ENCODE measurements at places on chromosomes 4 and X. TPM values are rescaled to one million over a fixed set of nuclear protein-coding genes. Genes with fewer than 3 reads are reported as not detected.

DNA sequence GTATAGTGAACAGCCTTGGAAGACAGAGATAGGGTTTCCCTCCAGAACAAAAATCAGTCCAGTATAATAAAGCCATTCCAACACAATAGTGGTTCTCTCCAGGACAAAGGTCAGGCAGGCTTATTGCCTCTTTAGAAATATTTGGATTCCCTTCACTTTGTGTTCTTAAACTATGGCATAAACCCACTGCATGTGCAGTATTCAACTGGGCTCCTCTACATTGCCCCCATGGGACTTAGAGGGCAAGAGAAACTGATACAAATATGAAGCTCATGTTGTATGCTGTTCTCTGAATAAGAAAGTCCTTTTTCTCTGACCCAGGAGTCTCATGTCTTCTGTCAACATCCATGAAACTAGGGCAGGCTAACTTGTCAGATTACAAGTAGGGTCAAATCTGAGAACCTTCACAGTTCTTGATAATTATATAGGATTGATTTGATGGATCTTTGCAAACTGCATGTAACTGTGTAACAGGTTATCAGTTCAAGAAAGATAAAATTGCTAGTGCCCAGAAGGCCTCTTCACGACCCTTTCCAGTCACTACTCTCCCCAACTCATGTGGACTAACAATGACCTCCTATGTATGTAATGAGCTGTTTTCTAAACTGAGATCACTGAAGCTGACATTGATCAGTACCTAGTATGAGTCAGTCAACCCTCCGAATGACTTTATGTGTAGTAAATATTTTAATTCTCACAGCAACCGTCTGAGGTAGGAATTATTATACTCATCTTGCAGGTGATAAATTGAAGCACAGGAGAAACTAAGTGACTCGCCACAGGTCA, 31.9 kb upstream of the FAM9C start:
- H3K4me1 ChIP-seq, result peaks cover 37% of the 10 kb centered on the region
- peak overlapping the region; percentile 39 for H3K27ac ChIP-seq
- H3K36me3 ChIP-seq, result peaks cover 13% of the 10 kb centered on the region
- no peak overlapping the region for H3K4me3 ChIP-seq

DNA sequence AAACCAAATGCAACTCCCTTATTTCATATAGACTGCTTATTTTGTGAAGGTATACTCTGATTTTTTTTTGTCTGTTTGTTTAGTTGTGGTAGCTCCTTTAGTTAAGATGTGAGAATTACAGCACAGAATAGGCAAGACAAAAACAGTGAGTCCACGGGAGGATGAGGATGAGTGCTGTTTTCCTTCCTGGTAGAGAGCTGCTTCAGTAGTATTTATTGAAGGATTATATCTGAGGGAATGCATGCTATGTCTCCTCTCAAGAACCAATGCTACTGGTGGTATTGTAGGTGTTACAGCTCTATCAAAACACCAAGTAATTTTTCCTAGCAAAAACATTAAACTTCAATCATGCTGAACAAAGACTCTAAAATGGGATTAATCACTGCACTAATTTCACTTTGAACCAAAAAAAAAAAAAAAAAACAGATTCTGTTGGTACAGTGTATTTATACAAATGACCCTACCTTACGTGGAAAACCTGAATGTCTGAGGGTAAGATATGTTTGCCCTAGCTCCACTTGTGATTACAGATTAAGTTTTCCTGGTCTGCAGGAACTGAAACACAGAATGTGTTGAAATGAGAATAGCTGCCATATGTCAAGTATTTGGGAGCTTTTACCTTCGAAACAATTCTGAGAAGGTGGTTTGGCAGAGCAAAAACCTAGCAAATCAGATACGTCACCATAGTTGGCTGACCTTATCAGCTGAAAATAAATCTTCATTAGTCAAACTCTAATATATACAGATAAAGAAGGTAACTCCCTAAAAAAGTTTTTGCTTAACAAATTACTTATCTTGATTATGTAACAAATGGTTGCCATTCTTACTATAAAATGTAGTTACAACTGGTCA, 40.3 kb downstream of the PPP3CA start:
- H3K4me3 ChIP-seq, result peak overlapping the region; percentile 34
- DNase-seq, result no peak
- peaks cover 13% of the 10 kb centered on the region for H3K4me1 ChIP-seq
- H3K27ac ChIP-seq, result peak overlapping the region; percentile 63

- DNase-seq, result no peak
Observed at GRCh38 chr4:158590306-158590705, 68.6 kb downstream of the RXFP1 start.

DNA sequence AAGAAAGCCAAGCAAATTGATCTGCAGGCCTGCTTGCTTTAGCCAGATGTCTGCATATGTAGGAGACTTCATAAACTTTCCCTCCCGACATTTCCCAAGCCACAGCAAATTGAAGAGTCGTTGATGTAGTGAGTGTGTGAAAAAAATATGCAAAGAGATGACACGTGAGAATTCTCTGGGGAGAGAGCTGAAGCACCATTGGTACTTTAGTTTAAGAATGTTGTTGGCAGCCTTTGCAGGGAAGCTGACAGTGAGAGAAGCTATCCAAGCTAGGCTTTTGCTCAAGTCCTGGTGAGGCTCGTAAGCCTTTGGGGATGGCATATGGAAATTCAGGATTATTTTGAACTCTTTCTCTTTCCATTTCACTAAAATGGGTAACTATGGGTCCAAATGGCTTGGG, 87.5 kb downstream of the GLRA2 start:
- H3K27ac ChIP-seq, result no peak overlapping the region
- no peaks in the 10 kb centered on the region for H3K36me3 ChIP-seq
- no peak overlapping the region for H3K4me3 ChIP-seq
- H3K4me1 ChIP-seq, result peaks cover 11% of the 10 kb centered on the region

- no peaks in the 10 kb centered on the region for H3K36me3 ChIP-seq
- no peak overlapping the region for H3K27ac ChIP-seq
- no peak for DNase-seq
- H3K27me3 ChIP-seq, result no peaks in the 10 kb centered on the region
Observed at GRCh38 chrX:43706786-43707370, 50.8 kb downstream of the MAOA start.

IGSF1 gene
- not detected for total RNA-seq

DACH2 gene
- not detected for total RNA-seq

NLGN4X gene
- not detected for total RNA-seq
